ENCODE measurements at places on chromosomes 7 and 10.

DNA sequence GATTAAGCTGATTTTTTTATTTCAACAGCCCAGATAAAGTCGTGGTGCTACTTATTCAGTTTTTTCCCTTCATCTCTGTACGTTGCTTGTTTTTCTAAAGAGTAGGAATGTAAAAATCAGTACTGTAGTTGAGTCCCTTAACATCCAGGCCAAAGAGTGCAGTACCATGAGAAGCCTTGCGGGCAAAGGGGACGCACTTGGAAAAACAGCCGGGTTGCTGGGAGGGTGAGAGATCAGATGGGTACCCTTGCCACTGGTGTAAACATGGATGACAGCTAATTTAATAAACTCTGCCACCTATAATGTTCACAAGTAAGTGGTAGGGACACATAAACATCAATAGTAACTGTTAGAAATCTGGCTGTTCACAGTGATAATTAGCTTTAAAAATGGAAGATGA is 175.9 kb downstream of the POU6F2 start:
- no peak for DNase-seq

DNA sequence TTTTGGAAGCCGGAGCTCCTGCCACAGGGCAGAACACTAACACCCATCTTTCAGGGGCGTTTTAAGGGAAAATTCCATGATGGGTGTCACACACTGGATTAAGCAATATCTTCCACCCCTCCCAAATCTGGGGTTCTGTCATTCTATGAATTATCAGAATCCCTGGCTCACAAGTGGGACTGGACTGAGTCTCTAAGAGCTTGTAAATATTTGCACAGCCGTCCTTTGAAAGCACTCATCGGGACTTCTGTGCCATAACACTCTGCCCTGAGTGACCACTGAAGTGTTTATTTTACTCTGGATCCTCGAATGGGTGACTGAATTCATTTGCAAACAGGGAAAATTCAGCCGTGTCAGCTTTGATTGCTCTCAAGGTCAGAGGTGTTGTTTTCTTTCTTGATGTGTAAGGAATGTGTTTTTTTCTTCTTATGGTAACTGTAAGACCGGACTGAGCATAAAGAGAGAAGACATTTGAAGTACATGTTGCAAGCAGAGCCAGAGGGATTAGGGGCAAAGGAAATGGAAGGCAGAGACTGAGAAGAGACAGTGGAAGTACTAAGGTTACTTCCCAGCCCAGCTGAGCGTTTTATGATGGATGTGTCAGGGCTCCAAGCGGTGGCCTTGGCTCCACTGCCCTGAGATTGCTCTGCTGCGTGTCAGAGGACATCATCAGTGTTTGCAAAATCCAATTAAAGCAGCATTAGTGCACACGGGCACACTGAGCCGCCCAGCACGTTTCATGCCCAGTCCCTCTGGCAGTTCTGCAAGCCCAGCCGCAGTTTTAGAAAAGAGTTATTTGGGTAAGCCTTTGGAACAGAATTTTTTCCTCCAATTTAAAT is 17.7 kb upstream of the GTPBP4 start:
- peak; percentile 70 for DNase-seq

- peak; percentile 68 for DNase-seq
Observed at GRCh38 chr10:59708816-59709394, 745 bp downstream of the SLC16A9 start.

DNA sequence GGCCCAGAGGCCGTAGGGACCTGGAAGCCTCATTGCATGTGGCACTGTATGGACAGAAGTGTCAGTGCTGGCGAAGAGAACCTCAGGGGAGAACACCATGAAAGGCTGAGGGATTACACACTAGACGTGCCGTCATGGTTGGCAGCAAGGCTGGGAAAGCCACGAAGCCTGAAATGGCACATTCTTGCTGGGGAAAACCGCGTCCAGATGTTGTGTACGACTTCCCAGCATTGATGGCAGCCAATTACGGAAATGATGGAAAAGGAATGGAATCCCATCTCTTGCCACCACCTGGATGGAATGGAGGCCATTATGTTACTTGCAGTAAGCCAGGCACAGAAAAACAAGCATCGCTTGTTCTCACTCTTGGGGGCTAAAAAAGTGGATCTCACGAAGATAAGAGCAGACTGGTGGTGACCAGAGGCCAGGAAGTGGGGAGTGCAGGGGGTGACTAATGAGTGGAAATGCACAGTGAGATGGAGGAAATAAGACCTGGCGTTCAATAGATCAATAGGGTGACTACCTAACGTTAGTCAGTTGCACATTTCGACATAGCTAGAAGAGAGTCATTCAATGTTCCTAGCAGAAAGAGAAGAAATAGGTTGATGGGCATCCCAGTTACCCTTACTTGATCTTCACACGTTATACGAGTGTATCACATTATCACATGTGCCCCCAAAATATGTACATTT is 14.6 kb upstream of the PWWP2B start:
- DNase-seq, result no peak

DNA sequence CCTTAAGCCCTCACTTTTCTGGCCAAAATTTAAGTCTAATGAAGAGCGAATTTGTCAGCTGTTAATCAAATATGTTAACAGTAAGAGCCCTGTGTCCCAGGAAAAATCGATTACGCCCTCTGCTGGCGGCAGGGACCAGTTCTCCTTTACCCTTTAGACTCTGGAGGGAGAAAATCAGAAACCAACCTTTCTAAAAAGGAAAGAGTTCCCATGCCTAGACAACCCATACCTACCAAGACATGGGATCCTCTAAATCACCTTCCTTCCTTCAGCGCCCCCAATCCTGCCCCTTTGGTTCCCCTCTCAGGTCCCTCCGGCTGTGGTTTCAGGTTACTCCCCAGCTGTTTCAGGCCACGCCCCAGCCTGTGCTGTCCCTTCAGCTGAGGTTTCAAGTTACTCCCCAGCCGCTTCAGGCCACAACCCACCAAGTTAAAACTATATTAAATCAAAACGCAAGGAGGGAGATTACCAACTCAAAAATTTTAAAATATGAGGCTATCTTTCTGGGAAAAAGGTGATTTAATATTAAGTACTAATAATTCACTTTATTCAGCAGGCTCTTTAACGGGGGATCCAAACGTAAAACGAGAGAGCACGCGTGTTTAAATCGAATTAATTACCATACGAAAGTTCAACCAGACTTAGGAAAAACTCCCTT is 1.4 kb upstream of the AKR1B15 start:
- peak; percentile 87 for DNase-seq

GRCh38 chr10:113301342-113301984 is 251.4 kb upstream of the HABP2 start:
- no peak for DNase-seq

- DNase-seq, result no peak
Observed at GRCh38 chr7:44761207-44762161, 12.8 kb downstream of the ZMIZ2 start.

DNA sequence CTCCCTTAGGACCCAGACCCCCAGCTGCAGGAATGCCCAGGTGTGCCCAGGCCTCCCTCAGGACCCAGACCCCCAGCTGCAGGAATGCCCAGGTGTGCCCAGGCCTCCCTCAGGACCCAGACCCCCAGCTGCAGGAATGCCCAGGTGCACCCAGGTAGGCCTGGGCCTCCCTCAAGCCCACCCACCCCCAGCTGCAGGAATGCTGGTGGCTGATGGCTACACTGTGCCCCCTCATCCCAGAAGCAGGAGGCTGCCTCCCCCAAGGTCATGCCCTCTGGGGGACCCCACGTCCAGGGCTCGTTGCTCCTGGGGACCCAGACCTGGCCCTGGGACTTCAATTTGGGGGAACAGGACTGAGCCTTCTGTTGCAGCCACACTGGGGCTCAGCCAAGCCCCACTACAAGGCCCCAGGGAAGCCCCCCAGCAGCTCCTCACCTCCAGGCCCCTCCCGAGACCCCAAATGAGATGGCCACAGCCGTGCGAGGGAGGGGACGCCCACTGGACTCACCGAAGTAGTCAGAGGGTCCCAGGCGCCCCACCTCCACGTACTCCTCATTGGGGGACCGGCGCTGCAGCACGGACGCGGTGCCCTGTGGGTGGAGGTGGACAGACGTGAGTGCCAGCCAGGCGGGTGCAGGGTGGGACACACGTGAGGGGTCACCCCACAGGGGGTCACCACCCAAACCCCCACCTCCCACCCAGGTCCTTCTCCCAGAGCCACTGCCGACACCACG is 31.4 kb upstream of the PDGFA start:
- DNase-seq, result no peak

DNA sequence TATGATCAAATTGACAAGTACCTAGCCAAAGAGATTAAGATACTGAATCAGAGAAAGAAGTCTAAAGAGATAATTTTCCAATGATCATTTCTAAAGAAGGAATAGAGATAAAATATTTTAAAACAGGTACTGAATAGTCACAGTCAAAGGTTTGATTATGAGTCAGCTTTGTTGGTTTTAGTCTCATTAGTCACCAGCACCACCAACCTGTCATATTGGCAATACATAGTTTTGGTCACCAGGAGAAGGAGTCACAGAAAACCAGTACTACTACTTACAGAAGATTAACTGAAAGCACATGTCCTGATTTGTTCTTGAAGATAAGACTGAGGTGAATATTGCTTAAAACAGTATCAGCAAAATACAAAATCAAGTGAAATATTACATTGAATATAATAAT is 34.6 kb downstream of the ZEB1 start:
- no peak for DNase-seq

- no peak for DNase-seq
Observed at GRCh38 chr10:20835335-20835734, 61.8 kb downstream of the NEBL start.

All from eye (tissue), 1 donor.